ENCODE measurements at places on chromosomes 5 and 9.

- no peak for DNase-seq
These were observed 126.7 kb upstream of the PTGER4 start for GRCh38 chr5:40552981-40553380.

- DNase-seq, result no peak
These were observed 183.3 kb upstream of the DMAC1 start for GRCh38 chr9:7982907-7983306.

- DNase-seq, result no peak
These were observed 26.5 kb downstream of the SEMA4D start for GRCh38 chr9:89471390-89471789.

DNA sequence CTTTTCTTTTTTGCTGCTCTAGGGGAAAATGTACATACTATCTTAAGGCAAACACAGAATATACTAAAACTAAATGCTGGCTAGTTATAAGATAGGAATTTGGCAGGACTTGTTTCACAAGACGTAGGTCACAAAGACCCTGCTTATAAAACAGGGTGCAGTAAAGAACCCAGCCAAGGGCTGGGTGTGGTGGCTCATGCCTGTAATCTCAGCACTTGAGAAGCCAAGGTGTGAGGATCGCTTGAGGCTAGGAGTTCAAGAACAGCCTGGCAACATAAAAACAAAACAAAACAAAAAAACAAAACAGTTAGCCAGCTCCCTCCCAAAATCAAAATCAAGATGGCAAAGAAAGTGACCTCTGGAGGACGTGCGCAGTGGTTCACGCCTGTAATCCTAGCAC, 49.5 kb upstream of the DENND4C start:
- DNase-seq, result no peak

DNA sequence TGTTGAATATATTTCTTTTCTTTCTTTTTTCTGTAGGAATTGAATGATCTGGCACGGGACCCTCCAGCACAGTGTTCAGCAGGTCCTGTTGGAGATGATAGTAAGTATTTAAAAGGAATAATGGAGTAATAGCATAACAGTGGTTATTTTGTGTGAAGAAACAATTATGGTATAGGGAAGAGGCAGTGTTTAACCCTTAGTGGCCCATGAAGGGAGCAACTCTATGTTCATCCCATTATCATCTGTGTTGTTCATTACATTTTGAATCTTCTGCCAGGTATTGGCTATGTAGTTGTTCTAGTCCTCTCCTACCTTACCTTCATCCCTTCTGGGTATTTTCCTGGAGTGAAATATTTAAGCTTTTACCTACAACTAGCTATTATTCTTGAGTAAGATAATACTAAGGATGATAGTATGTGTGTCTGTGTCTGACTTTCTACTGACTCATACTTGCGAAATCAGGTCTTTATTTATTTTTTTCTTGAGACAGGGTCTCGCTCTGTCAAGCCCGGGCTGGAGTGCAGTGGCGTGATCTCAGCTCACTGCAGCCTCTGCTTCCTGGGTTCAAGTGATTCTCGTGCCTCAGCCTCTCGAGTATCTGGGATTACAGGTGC, 39.3 kb downstream of the UBE2D2 start:
- peak; percentile 49 for DNase-seq

DNA sequence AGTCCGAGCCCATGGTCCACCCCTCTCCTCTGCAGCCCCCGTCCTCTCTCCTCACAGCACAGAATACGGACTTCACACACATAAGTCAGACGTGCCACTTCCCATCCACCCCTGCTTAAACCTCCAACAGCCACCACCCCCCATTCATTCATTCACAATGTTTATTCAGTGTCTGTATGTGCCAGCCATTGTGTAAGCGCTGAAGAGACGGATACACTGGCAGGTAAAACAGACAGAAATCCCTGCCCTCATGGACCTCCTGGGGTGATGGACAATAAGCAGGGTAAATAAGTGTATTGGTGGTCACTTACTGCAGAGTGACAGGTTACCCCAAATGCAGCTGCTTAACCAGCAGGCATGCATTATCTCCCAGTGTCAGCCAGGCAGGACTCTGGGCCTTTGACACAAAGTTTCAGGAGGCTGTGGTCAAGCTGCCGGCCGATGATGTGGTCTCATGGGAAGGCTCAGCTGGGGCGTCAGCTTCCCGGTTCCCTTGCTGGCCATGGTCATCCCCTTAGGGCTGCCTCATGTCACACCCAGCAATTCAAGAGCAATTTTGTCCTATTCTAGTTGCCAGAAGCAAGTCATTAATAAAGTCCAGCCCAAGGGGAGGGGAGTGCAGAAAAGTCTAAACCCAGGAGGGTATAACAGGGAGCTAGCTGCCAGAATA, 1.8 kb upstream of the PAXX start:
- no peak for DNase-seq

GRCh38 chr9:120583958-120584369, 4.0 kb upstream of the CDK5RAP2 start:
- DNase-seq, result peak; percentile 75
